ENCODE measurements at places on chromosomes 7 and 10.
A peak's percentile ranks its signal among the peaks of the same experiment; 100 is the strongest.

GRCh38 chr10:1107679-1108078 lies 51.5 kb downstream of the WDR37 start:
- no peaks in the 10 kb centered on the region for H3K36me3 ChIP-seq
- no peak overlapping the region for H3K27ac ChIP-seq
- DNase-seq, result no peak
- H3K4me3 ChIP-seq, result no peak overlapping the region

GRCh38 chr10:114766470-114766869 lies 55.1 kb upstream of the FHIP2A start:
- H3K4me3 ChIP-seq, result no peak overlapping the region
- peaks cover 15% of the 10 kb centered on the region for H3K4me1 ChIP-seq
- H3K36me3 ChIP-seq, result no peaks in the 10 kb centered on the region
- DNase-seq, result no peak

- no peak for DNase-seq
- H3K27ac ChIP-seq, result no peak overlapping the region
- H3K36me3 ChIP-seq, result no peaks in the 10 kb centered on the region
These were observed 74.0 kb downstream of the WNT2 start for GRCh38 chr7:117248829-117249228.

- peak; percentile 49 for DNase-seq
- H3K27ac ChIP-seq, result no peak overlapping the region
- H3K4me1 ChIP-seq, result peaks cover 11% of the 10 kb centered on the region
- no peaks in the 10 kb centered on the region for H3K27me3 ChIP-seq
- no peaks in the 10 kb centered on the region for H3K36me3 ChIP-seq
These were observed 133.1 kb downstream of the WDR11 start for GRCh38 chr10:120984221-120984620.

GRCh38 chr7:63042730-63043511 lies 955.7 kb upstream of the ZNF722 start:
- H3K27me3 ChIP-seq, result no peaks in the 10 kb centered on the region
- H3K4me3 ChIP-seq, result no peak overlapping the region
- H3K36me3 ChIP-seq, result no peaks in the 10 kb centered on the region
- H3K27ac ChIP-seq, result no peak overlapping the region
- H3K4me1 ChIP-seq, result no peaks in the 10 kb centered on the region

DNA sequence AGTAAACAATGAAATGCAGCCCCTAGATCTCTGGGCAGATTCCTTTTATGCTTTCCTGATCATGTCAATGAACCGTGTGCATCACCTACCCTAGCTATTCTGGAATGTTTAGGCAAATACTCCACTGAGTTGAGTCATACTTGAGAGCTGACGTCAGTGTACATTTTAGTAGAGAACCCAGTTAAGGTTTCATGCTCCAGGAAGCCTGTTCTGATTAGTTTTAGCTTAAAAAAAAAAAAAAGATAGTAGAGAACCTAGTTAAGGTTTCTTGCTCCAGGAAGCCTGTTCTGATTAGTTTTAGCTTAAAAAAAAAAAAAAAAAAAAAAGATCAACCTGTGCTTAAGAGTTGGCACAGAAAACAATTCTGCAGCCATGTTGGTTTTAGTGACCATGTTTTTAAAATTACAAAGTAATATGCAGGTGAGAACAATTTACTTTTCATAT lies 3.7 kb upstream of the MCU start:
- H3K27ac ChIP-seq, result no peak overlapping the region
- peaks cover 12% of the 10 kb centered on the region for H3K4me1 ChIP-seq
- no peaks in the 10 kb centered on the region for H3K27me3 ChIP-seq
- H3K36me3 ChIP-seq, result no peaks in the 10 kb centered on the region
- H3K4me3 ChIP-seq, result no peak overlapping the region
- DNase-seq, result no peak

DNA sequence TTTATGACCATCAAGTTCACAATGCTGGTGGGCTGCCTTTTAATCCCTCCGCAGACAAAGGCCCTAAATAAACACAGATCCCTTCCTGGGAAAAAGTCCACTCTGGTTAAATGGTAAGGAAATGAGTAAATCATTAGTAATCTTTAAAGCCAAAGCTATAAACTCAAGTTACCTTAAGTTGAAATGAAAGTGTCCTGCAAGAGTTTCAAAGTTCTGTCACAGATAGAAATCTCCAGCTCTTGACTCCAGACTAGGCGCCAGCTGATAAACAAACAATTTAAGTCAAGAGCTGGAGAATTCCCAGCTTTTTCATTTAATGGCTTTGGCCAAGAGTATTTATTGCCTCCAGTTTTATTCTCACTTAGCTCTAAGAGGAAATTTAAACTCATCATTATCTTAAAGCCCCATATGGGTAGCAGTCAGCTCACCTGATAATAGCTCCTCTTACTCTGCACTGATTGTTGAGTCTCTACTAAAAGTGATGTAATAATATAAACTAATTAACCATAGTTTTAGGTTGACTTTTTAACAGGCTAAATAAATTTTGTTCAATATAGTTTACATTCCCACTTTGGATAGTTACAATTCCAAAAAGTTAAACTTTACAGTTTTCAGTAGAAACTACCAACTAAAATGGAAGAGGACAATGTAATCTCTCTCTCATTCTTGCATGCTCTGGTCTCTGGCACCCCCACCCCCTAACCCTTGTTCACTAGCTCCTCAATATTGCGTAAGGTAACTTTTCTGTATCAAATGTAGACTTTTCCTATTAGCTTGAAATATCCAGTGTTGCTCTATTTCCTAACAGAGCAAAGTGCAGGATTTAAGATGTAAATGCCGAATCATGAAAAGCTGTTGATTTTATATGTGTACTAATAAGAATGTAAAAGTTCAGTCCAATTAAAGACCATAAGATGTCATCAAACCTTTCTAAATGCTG lies 56.1 kb downstream of the HIBADH start:
- H3K4me1 ChIP-seq, result peaks cover 12% of the 10 kb centered on the region
- no peaks in the 10 kb centered on the region for H3K27me3 ChIP-seq
- no peak for DNase-seq
- no peaks in the 10 kb centered on the region for H3K36me3 ChIP-seq
- peak overlapping the region; percentile 10 for H3K27ac ChIP-seq
- H3K4me3 ChIP-seq, result no peak overlapping the region

DNA sequence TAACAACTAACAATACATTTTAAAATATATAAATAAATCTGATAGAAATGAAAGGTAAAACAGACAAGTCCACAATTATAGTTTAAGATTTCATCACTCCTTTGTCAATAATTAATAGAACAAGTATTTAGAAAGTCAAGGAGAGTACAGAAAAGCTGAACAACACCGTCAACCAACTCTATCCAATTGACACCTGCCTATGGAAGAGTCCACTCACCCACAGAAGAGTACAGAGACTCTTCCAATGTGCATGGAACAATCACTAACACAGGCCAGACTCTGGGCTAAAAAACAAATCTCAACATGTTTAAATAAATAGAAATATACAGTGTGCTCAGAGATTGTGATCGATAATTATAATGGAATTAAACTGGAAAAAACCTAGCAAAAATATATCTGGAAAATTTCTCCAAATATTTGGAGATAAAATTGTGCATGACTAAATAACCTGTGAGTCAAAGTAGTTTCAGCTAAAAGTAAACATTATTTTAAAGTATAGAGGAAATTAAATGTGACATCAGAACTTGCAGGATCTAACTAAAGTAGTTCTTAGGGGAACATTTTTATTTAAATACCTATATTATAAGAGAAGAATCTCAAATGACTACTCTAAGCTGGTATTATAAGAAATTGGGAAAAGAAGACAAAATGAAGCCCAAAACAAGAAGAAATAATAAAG lies 109.9 kb upstream of the EGFR start:
- DNase-seq, result no peak
- no peaks in the 10 kb centered on the region for H3K27me3 ChIP-seq
- H3K4me1 ChIP-seq, result no peaks in the 10 kb centered on the region
- no peaks in the 10 kb centered on the region for H3K36me3 ChIP-seq

DNA sequence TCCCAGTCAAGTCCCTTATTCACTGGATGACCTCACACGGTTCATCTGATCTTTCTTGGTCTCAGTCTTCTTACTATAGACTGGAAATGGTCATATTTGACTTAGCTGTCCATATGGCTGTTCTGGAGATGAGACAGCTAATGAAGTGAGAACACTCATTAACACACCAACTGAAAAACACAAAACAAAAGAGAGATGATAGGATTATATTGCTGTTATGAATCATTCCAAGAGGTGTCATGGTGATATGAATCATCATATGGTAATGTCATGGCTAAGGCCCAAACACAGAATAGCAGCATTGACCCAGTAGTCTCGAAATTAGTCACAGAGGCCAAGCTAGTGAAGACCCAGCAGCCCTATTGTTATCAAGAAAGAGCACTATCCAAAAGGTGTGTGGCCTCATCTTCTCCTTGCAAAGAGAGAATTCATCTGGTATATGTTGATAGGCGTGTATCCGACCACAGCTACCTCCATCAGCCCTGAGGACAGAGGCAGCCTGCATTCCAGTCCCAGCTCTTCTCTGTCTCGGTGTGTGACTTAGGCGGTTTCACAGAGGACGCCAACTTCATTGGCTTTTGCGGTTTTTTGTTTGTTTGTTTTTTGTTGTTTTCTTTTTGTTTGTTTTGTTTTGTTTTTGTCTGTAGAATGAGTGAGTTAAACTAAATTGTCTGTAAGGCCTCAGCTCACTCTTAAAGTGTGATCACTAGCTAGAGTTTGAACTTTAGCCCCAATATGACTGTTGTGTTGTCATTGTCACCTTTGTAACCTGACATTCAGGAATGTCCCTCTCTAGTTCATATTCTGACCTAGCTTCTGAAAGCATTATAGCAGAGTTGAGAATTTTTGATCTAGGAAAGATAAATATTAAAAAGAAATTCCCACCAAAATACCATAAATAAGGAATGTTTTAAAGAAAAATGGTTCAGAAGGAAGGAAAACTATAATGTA lies 97.4 kb upstream of the PDCD4 start:
- no peaks in the 10 kb centered on the region for H3K27me3 ChIP-seq
- no peaks in the 10 kb centered on the region for H3K4me1 ChIP-seq
- no peak for DNase-seq
- no peak overlapping the region for H3K4me3 ChIP-seq

DNA sequence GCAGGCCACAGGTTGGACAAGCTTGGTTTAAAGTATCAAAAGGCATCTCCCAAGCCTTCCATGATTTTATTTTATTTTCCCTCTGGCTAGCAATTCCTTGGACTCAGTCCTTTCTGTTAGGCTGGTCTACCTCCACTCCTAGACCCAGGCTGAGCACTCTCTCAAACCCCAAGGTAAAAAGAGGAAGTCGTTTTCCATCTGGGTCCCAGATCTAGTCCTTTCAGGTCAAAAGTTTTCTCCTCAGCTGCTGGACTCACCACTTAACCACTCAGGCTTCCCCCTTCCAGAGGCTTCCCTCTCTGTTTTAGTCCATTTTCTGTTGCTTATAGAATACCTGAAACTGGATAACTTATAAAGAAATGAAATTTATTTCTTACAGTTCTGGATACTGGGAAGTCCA lies 252.3 kb upstream of the MKLN1 start:
- H3K4me3 ChIP-seq, result no peak overlapping the region
- no peaks in the 10 kb centered on the region for H3K27me3 ChIP-seq
- peaks cover 7% of the 10 kb centered on the region for H3K36me3 ChIP-seq
- no peak overlapping the region for H3K27ac ChIP-seq
- no peak for DNase-seq

- H3K27ac ChIP-seq, result no peak overlapping the region
- no peak for DNase-seq
These were observed 2.4 kb downstream of the RASGEF1A start for GRCh38 chr10:43264344-43264964.

GRCh38 chr7:93219868-93220267 lies 6.4 kb downstream of the HEPACAM2 start:
- H3K4me3 ChIP-seq, result no peak overlapping the region
- no peak overlapping the region for H3K27ac ChIP-seq
- H3K4me1 ChIP-seq, result no peaks in the 10 kb centered on the region
- no peak for DNase-seq
- H3K27me3 ChIP-seq, result no peaks in the 10 kb centered on the region

DNA sequence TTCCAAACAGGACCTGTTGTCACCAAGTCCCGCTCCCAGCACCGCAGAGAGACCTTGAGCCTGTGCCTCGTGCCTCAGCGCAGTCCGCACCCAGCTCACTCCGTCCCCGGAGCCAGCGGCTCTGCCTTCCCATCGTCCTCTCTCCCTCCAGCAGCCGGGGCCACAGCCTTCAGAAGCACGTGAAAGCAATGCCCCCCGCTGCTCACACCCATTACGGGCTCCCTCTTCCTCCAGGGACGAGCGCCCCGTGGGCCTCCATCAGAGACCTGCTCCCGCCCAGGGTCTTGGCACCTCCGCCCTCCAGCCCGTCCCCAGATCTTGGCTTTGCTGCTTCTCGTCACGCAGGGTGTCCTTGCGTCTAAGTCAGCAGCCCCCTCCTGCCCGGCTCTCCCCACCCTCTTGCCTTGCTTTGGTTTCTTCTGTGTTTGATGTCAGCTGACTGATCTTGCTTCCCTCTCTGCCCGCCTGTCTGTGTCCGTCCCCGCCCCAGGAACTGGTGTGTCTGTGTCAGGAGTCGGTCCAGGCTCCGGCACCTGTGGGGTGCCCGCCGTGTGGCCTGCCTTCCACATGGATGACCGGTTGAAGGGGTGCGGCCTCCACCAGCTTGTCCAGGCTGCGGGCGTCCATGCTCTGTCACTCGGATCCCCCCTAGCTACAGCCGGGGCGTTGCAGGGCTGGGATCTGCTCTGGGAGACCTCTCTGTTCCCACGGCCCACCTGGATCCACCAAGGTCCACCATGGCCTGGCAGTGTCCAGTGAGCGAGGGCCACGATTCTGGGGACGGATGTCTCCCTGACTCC lies 61.9 kb downstream of the FOXL3 start:
- H3K27ac ChIP-seq, result no peak overlapping the region
- H3K36me3 ChIP-seq, result no peaks in the 10 kb centered on the region
- DNase-seq, result no peak
- no peaks in the 10 kb centered on the region for H3K27me3 ChIP-seq
- H3K4me3 ChIP-seq, result no peak overlapping the region
- peaks cover 4% of the 10 kb centered on the region for H3K4me1 ChIP-seq

DNA sequence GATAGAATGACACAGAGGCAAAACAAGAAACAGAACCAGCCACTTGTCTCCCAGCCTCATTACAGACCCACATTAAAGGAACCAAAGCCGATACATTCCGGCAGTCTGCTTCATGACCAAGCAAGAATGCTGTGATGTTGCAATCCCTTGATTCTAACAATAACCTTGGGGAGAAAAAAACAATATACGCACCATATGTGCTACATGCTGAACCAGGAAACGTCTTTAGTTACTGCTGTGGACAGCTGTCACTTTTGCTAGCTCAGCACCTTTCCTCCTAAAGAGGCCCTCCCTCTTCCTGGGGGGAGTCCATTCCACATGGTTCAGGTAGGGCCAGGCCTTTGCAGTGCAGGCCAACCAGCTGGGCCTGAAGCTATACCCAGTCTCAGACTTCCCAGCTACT lies 79.1 kb downstream of the PRTFDC1 start:
- H3K27ac ChIP-seq, result peak overlapping the region; percentile 37
- DNase-seq, result no peak

- no peaks in the 10 kb centered on the region for H3K27me3 ChIP-seq
- H3K27ac ChIP-seq, result no peak overlapping the region
- no peaks in the 10 kb centered on the region for H3K36me3 ChIP-seq
- H3K4me3 ChIP-seq, result no peak overlapping the region
These were observed 145.7 kb downstream of the HGF start for GRCh38 chr7:81624021-81624592.

GRCh38 chr7:137611606-137612005 lies 235.2 kb downstream of the DGKI start:
- H3K36me3 ChIP-seq, result no peaks in the 10 kb centered on the region
- no peaks in the 10 kb centered on the region for H3K4me1 ChIP-seq
- no peak for DNase-seq
- H3K27me3 ChIP-seq, result no peaks in the 10 kb centered on the region
- no peak overlapping the region for H3K4me3 ChIP-seq
- H3K27ac ChIP-seq, result no peak overlapping the region

Data from vagina (tissue), 2 donors.